Activated gamma-delta T cell treated with Interleukin-2 at 50 U/mL for 16 hours (primary cell): ENCODE measurements at places on chromosomes 6 and 20.

GRCh38 chr6:41646026-41646795 is 7.9 kb downstream of the MDFI start:
- no peak for DNase-seq

DNA sequence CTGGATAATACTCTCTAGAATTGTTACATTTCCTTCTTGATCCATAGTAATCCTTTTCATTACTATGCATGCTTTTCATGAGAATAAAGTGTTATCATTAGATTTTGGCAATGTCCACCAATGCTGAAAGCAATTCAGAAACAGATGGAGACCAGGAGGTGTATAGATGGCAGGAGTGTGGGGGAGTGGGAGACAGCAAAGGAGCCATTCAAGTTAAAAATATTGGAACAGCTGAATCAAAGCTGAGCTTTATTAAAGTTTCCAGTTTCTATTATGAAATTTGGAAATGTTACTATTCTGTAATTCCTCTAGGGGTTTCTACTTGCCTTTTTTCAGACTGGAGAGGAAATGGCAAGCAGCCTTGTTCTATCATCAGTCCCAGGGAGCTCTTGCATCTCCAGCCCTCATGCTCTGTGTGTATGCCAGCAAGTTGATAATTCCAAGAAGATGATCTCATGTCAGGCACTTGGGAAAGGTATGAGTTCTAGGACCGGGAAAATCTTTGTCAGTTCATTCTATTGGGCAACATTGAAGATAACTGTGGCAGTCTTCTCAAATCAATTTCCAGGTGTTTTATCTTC is 228.0 kb downstream of the CD109 start:
- no peak for DNase-seq

DNA sequence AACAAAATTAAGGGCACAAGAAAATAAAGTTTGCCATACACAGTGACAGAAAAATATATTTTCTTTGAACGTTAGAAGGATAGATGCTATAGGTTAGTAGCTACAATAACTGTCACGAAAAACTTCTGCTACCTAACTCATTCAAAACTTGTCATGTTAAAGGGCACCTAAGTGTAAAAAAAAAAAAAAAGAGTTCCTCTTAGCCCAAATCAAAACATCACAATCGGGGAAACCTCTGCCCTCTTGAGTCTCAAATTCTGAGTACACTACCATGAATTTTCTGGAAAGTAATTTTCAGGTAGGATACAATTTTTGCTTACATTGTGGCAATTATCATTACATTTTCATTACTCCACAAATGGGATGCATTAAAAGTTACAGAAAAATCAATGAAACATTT is 5.7 kb downstream of the ATXN1 start:
- no peak for DNase-seq

- DNase-seq, result no peak
Observed at GRCh38 chr6:24779416-24780016, 4.8 kb downstream of the GMNN start.
